GM13976 (cell line): ENCODE measurements at places on chromosomes 11 and 22.
A peak's percentile ranks its signal among the peaks of the same experiment; 100 is the strongest.

GRCh38 chr22:46674906-46675305 lies 54.7 kb downstream of the GRAMD4 start:
- no peak for DNase-seq

DNA sequence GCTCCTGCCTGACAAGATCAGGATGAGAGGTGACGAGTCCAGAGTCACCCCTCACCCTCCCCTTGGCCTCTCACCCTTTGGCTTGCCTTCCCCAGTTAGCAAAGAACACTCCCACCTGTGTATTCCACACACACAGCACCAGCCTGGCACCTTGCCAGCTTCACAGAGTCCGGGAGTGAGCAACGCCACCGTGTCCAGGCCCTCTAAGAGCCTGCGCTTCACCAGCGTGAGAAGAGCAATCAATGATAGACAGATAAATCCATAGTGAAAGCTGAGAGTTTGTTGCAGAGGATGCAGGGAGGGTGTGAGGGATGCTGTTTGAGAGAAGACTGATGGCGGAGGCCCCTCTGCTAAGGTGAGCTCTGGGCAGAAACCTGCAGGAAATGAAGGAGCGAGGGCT lies 404.5 kb downstream of the LARGE1 start:
- DNase-seq: no peak

DNA sequence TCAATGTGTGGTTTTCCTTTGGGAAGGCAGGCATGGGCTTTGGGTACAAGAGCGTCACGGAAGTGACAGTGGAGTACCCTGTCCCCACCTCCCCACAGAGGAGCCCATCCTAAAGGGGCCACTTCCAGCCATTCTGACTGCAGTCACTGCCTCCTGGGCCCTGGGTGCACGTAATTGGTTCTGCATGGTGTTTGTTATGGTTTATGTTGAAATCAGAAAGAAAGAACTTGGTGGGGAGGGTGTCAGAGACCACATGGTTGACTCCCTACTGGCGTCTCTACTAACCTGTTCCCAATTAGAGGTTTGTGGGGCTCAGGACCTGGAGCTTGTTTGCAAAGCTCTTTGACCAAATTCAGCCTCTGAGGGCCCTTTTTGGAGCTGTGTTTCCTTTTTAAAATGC lies 40.8 kb downstream of the RIBC2 start:
- DNase-seq: no peak

DNA sequence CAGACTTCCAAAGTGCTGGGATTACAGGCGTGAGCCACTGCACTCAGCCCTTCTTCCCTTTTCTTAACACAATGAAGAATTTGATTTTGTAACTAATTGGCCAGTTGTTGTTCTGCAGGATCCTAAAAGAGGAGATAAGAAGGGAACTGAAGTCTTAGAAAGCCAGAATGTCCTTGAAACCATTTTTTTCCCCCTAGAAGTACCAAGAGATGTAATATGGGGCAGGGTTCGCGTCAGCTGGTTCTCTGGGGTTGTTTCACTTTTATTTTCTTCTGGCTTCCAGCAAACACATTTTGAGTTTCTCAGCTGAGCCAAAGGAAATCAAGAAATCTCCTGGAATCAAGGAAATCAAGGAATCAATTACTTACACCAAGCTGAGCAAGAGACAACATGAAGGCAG lies 7.6 kb upstream of the NUCB2 start:
- no peak for DNase-seq

GRCh38 chr22:17271711-17272451 lies 52.6 kb upstream of the ADA2 start:
- DNase-seq: no peak

DNA sequence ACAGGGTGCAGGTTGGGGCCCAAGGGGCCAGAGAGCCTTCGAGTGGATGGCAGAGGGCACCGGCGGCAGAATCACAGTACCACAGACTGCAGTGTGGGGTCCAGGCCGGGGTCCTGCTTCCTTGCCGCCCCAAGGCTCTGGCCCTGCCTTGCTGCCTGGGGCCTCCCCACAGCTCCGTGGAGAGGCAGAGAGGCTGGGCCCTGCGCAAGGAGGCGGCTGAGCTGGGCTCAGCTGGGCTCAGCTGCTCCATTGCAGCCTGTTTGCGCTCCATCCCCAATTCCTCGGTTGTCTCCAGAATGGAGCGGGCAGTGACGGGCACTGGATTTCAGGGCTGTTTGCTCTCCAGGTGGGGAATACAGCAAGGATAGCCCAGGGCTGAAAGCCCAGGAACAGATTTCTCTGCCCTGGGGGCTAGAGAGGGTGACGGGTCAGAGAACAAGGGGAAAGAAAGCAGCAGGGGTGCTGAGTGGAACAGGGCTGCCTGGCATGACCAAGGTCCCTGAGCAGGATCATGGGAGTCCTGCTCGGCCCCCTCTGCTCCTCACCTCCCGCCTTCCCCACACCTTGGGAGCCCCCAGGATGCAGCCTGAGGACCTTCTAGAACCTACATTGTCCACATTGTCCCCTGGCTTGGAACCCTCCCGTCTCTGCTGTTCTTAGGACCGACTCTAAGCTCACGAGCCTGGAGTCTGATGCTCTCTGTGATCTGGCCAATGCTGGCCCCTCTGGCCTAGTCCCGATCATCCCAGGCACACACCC lies 18.9 kb downstream of the MRGPRG start:
- DNase-seq: no peak

DNA sequence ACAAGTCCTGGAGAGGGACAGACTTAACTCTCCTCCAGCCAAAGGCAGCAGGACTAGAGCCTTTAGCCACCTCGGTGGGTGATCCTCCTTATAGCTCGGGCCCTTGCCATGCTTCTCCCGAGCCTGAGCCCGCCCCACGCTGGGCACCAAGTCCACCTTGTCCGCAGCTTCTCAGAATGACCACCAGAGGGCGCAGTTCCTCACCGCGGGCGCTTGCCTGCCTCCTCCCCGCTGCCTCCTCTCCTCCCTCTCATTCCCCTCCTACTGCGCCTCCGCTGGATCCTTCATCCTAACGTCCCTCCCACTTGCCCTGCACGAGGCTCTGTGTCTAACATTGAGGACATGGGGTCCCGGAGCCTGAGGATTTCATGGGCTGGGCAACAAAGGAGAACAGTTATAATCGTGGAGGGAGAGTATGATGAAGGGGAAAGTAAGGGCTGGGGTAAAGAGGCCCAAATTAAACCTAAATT lies 11.3 kb upstream of the MOGAT2 start:
- DNase-seq: peak; percentile 84

DNA sequence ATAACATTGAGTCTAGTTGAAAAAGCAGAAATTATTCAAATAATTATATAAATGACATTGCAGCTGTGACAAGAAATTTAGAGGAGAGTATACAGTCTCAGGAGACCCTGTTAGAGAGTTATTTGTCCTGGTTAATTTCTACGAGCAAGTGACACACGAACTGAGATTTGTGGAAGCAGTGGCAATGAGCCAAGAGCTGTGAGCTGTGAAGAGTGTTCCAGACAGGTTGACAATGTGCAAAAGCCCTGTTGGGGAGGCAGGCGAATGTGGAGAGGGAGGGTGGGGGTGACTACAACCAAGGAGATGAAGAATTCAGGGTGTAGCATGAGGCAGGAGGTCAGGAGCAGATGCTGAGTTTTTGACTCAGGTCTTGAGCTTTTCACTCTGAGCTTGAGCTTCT lies 620.2 kb upstream of the TENM4 start:
- no peak for DNase-seq

DNA sequence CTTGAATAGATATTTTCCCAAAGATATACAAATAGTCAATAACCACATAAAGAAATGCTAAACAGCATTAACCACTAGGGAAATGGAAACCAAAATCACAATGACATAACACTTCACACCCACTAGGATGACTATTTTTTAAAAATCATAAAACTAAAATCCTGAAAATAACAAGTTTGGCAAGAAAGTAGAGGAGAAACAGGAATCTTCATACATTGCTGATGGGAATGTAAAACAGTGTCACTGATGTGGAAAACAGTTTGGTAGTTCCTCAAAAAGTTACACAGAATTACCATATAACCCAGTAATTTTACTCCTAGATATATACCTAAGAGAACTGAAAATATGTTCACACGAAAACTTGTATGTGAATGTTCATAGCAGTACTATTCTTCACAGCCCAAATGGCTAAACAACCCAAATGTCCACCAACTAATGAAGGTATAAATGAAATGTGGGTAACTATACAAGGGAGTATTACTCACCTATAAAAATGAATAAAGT lies 12.5 kb downstream of the PICALM start:
- DNase-seq: no peak
